ENCODE measurements at places on chromosomes 2 and 18.

DNA sequence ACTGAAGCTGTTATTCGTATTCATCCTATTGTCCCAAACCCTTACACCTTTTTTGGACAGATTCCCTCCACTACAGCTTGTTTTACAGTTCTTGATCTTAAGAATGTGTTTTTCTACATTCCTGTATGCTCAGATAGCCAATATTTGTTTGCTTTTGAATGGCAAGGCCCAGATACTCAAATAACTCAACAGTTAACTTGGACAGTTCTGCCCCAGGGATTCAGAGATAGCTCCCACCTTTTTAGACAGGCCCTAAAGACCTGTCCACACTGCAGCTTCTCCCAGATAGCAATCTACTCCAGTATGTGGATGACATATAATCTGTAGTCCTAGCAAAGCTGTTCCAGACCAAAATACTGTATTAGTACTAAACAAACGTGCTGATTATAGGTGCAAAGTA is 7.1 kb upstream of the AGXT start:
- DNase-seq = no peak

DNA sequence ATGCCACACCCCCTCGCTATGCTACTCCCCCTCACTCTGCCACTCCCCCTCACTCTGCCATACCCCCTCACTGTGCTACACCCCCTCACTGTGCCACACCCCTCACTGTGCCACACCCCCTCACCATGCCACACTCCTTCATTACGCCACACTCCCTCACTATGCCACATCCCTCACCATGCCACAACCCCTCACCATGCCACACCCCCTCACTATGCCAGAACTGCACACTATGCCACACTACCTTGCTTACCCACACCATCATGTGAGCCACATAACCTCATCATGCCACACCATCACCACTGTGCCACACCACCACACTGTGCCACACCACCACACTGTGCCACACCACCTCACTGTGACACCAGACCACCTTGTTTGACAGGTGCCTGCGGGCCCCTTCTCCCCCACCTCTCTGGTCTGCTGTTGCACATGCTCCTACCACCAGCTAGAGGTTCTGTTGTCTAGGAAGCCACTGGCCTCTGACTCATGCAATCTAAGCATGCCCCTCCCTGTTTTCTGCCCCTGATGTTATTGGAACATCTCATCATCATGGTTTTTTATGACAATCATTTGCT is 22.0 kb downstream of the MARCHF4 start:
- DNase-seq = no peak

DNA sequence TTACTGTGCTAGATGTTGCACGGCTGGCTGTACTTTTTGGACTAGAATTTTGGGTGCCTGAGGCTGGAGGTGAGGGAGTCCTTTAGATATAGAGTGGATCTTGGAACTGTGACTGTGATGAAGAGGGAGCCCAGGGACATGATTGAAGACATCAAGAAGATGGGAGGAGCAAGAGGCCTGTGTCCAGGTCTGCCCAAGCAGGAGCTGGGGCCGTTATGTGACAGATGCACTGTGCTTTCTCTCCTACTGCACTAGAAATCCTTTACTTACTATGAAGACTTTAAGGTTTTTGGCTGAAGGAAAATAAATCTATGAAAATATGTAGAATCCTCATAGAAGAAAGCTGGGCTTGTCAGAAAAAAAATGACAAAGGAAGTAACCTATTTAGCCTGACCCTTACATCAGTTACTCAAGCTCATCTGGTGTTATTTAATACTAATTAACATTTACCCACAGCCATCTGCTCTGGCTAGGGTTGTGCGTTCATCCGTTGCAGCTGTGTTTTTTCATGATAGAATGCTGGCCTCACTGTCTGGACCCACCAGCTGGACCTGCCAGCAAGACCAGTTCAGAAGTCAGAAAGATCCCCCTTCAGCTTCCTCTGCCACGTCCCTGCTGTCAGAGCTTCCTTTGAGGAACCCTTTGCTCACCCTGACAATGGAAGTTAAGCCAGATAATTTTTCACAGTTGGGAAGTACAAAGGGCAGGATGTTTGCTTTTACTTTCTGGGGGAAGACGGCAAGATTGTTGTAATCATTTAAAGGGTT is 16.7 kb downstream of the TSN start:
- peak; percentile 14 for DNase-seq

- peak; percentile 64 for DNase-seq
Observed at GRCh38 chr2:223613017-223613950, 11.1 kb upstream of the SCG2 start.

GRCh38 chr2:230868161-230868946 is 3.6 kb downstream of the ITM2C start:
- no peak for DNase-seq

DNA sequence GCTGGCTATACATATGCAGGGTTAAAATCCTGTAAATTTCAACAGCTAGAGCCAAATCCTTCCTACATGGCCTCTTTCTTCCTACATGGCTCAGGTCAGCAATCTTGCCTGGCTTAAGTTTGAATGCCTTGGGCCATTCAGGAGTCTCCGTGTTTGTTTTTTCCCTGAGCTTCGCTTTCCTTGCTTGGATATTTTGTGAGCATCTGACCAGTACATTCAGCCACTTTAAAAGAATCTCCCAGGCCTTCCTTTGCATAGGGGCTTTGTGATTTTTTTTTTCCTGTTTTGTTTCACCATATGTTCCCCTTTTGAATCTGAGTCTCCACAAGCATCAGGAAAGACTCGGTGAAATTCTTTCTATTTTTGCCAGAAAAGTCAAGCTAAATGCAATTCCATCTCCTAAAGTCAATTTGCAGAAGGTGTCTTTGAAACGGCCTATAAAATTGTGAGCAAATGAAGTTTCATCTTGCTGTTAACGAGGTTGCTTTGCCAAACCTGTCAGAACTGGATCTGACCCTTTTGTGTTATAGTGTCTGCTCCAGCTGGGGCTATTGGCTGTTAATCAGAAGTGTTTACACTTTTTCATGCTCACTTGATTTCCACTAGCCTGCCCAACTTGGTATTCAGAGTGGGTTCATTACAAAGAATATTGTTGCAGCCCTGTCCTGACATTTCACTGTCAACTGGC is 256.9 kb downstream of the DCC start:
- no peak for DNase-seq

Measured in muscle of arm (tissue), 14 donors.